HT-29 (cell line): ENCODE measurements at places on chromosomes 12 and 14. TPM values are rescaled to one million over a fixed set of nuclear protein-coding genes. Genes with fewer than 3 reads are reported as not detected.

DNA sequence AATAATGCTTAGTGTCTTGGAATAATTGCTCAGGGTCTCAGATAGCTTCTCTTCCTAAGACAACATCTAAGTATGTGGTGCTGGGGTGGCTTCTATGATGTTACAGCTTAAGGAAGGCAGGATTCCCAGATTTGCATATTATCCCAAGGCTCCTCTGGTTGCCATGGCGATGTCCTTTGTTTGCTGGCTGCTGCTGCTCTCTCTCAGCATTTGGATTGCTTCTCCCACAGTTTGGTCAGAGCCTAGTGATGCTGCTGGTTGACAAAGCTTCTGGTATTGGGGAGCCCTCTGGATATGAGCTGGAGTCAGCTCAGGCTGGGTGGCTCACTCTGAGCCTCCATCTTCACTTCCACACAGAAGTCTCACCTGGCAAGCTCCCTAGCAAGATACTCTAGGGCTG, 56.4 kb upstream of the FBXO33 start:
- no peak for DNase-seq

DNA sequence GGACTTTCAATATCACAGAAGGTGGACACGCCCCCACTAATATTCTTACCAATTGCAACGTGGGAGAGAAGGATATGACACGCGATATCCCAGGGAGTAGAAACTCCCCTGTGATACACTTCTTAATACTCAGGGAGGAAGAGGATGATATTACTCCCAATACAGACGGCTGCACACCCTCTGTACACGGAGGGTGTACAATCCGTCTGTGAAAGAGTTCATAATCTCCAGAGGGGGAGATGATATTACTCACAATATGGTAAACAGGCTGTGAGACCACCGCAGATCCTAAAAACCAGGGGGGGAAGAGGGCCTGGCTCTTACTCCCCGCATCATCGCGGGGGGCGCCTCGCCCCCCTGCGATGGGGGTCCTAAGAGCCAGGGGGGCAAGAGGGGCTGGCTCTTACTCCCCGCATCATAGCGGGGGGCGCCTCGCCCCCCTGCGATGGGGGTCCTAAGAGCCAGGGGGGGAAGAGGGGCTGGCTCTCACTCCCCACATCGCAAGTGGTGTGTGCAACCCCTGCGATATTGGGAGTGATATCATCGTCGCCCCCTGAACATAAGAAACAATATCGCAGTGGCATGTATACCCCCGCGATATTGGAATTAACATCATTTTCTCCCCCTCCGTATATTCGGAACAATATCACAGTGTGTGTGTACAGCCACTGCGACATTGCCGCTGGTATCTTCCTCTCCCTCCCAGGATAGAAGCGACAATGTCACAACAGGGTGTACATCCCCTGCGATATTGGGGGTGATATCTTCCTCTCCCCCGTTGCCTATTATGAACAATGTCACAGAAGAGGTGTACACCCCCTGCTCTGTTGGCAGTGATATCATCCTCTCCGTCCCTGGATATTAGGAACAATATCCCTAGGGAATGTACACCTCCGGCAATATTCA, 8.9 kb upstream of the CLEC6A start:
- no peak for DNase-seq

GRCh38 chr14:61109288-61109687, 128.2 kb downstream of the SLC38A6 start:
- no peak for DNase-seq

- DNase-seq: no peak
Observed at GRCh38 chr12:45446013-45446412, 230.1 kb downstream of the ANO6 start.

DNA sequence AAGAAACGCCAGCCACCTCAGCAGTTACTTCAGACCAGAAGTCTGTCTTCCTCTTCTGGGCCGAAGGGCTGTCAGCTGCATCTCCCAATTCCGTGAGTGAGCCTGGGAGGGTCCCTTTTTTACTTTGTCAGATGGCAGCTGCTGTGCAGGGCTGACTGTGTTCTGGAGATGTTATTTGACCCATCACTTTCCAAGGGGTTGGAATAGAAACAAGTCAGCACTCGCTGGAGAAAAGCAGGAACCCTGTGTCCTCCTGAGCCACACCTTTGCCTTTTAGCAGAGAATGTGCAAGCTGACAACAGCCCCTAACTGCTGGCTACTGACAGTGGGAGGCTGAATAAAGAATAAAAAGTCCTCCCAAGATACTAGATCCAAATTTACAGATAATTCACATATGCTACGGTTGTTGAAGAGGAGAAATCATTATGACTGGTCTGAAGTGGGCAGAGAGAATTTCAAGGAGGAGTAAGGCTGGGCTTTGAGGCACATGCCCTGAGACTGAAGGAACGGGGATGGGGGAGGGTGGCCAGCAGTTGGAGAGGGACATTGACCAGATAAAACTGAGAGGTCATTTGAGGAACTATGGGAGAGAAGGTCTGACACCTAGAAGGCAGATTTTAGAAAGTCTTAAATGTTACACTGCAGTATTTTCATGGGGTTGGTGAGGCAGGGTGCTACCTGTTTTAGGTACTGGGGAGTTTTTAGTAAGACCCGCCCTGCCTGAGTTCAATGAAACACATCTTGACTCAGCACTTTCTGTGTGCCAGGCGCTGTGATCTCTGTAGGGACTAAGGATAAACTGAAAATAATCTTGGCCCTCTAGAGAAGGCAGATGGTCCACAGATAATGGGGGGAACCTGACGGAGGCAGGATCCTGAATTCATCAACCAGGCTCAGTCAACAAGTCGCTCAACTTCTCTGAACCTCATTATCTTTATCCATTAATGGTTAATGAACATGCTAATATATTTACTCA, 27.4 kb downstream of the FAM234B start:
- DNase-seq: no peak

Gene KCNK13
- not detected in 2 replicates for total RNA-seq

Gene NXPH4
- total RNA-seq: 0.97 and 2.8 TPM in 2 replicates

Gene CLEC1B
- total RNA-seq: not detected in 2 replicates

Gene DACT1
- not detected in 2 replicates for total RNA-seq

Gene TAS2R7
- not detected in 2 replicates for total RNA-seq
